Prostate gland (tissue), 2 donors: ENCODE measurements at places on chromosomes 16 and 17.

- no peak for DNase-seq
- H3K4me3 ChIP-seq, result no peak overlapping the region
- no peak overlapping the region for H3K27ac ChIP-seq
- H3K4me1 ChIP-seq, result no peaks in the 10 kb centered on the region
These were observed 35.9 kb downstream of the TMEM11 start for GRCh38 chr17:21177854-21178600.

- H3K4me3 ChIP-seq, result no peak overlapping the region
- no peak overlapping the region for H3K27ac ChIP-seq
- peaks cover 14% of the 10 kb centered on the region for H3K4me1 ChIP-seq
- no peak for DNase-seq
- no peaks in the 10 kb centered on the region for H3K27me3 ChIP-seq
These were observed 354.1 kb downstream of the SOX9 start for GRCh38 chr17:72474719-72475477.

GRCh38 chr16:7946142-7946541, 613.5 kb downstream of the RBFOX1 start:
- no peak overlapping the region for H3K4me3 ChIP-seq
- no peaks in the 10 kb centered on the region for H3K4me1 ChIP-seq
- H3K36me3 ChIP-seq, result no peaks in the 10 kb centered on the region
- no peak for DNase-seq
- H3K27ac ChIP-seq, result no peak overlapping the region

GRCh38 chr16:17359788-17360390, 110.9 kb downstream of the XYLT1 start:
- DNase-seq, result no peak
- no peaks in the 10 kb centered on the region for H3K27me3 ChIP-seq
- no peaks in the 10 kb centered on the region for H3K36me3 ChIP-seq
- H3K4me1 ChIP-seq, result no peaks in the 10 kb centered on the region
- H3K27ac ChIP-seq, result no peak overlapping the region

DNA sequence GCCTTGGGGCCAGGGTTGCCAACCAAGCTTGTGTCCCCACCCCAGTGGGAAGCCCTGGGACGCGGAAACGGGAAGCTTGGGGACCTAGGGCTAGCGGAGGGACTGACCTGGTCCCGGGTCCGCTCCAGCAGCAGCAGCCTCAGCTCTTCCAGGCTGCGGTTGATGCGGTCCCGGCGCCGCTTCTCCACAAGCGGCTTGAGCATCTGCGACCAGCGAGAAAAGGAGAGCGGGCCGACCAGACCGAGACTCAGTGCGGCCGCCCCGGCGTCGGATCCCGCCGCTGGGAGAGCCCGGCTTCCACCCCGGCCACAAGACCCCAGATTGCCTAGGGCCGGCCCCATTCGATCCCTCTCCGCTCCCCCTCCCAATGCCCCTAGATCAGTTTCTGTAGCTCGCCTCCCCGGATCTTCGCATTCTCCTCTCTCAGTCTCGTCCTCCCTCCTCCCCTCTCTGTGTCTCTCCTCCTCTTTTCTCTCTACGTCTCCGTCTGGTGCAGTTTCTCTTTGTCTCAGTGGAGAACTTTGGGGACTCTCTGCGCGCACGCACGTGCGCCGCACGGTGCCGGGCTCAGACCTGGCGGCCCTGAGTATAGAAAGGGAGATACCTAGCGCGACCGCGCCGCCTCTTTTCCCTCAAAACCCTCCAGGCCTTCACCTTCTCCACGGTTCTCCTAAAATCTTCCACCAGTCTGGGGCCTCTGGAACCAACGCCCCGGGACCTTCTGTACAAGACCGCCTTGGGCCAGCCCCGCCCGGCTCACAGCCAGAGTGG, 797 bp downstream of the HES7 start:
- H3K36me3 ChIP-seq, result no peaks in the 10 kb centered on the region
- H3K4me1 ChIP-seq, result peaks cover 9% of the 10 kb centered on the region
- H3K27me3 ChIP-seq, result no peaks in the 10 kb centered on the region
- no peak for DNase-seq
- no peak overlapping the region for H3K27ac ChIP-seq

GRCh38 chr16:9909072-9909825, 273.0 kb downstream of the GRIN2A start:
- H3K36me3 ChIP-seq, result no peaks in the 10 kb centered on the region
- no peak overlapping the region for H3K27ac ChIP-seq
- no peaks in the 10 kb centered on the region for H3K4me1 ChIP-seq
- DNase-seq, result no peak
- no peaks in the 10 kb centered on the region for H3K27me3 ChIP-seq
